Panc1 (cell line): ENCODE measurements at places on chromosomes 3 and 15.

GRCh38 chr3:14867936-14868570, 49.3 kb downstream of the FGD5 start:
- no peak for DNase-seq

DNA sequence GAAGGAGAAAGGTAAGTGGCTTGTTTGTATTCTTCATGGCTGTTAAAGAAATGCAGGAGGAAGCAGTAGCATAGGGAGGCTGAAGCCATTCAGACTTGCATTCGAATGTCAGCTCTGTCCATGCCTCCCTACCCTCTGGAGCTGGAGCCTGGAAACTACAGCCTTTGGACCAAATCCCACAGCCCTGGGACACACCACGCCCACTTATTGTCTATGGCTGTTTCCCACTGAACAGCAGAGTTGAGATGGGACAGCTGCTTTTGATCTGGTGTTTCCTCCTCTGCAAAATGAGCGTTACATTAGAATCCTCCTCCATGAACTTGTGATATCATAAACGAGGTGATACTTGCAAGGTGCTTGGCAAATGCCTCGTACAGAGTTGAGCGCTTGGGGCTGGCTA, 3.6 kb downstream of the FAM107A start:
- DNase-seq: no peak

- DNase-seq: no peak
Measured at GRCh38 chr3:191282251-191283185, 46.7 kb upstream of the CCDC50 start.

- DNase-seq: no peak
Measured at GRCh38 chr15:19984101-19984500, 557.5 kb downstream of the GOLGA6L6 start.

DNA sequence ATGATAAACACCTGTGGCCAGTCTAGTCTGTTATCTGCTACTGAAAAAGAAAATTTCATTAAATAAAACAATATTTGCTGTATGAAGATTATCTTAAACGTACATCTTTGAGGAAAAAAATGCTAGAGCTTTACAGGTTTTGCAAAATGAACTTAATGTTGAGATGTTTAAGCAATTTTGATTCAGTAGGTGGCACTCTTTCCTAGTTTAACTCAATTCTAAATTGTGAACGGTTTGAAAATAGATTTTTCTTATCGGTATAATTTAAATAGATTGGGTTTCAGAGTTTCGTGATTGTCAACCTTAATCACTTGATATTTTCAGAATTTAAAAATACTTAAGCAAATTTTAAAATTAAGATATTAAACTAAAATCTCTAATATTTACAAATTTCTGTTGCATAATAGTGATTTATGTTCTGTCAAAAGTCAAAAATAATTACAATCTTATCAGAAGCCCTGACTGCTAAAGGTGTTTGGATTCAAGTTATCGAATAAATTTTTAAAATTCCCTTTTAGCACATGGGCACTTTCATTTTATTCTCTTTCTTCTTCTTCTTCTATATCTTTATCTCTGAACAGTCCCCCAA, 7.0 kb upstream of the RNF111 start:
- no peak for DNase-seq

GRCh38 chr3:136862617-136863322, 762 bp downstream of the NCK1 start:
- DNase-seq: no peak

DNA sequence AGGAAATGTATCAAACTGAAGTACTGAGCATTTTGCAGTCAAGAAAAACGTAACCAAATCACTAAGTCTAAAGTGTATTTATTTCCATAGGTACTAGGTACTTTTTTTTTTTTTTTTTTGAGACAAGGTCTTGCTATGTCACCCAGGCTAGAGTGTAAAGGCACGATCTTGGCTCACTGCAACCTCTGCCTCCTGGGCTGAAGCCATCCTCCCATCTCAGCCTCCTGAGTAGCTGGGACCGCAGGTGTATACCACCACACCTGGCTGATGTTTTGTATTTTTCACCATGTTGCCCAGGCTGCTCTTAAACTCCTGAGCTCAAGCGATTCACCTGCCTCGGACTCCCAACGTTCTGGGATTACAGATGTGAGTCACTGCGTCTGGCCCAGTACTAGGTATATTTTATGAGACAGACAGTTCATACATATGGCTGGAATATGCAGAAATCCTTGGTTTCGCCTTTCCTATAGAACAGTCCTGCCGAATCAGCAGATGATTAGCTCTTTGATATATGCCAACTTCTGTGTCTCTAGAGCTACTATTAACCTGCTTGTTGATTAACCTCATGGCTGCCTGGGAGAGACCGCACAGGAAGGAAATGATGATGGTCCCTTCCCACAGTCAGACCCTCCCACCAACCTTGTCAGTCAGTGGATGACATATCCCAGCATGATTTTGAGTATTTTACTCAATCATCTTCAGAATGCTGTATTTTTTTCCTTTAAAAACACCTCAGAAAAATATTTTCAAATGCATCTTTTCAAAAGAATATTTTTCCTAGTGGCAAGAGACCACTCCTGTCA, 32.3 kb downstream of the TMOD3 start:
- DNase-seq: no peak
